Esophagus squamous epithelium (tissue), 5 donors: ENCODE measurements at places on chromosomes 7 and 10.

DNA sequence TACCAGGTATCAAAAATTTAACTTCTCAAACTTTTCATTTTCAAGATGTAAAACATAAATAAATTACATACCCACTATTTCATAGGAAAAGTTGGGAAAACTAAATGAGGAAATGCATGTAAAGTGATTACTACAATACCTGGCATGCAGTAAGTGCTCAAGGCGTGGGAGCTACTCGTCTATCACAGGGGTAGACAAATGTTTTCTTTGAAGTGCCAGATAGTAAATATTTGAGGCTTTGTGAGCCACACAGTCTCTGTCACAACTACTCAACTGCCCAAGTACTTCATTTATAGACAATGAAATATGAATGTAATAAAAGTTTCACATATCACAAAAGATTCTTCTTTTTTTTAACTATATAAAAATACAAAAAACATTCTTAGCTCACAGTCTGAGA, 96.4 kb upstream of the PCGF5 start:
- no peaks in the 10 kb centered on the region for H3K4me1 ChIP-seq
- H3K4me3 ChIP-seq, result no peak overlapping the region
- no peaks in the 10 kb centered on the region for H3K27me3 ChIP-seq
- no peak overlapping the region for H3K27ac ChIP-seq
- H3K36me3 ChIP-seq, result no peaks in the 10 kb centered on the region

GRCh38 chr7:102318482-102318971, 31.9 kb downstream of the SH2B2 start:
- DNase-seq, result no peak
- H3K4me1 ChIP-seq, result no peaks in the 10 kb centered on the region
- H3K27ac ChIP-seq, result no peak overlapping the region
- no peaks in the 10 kb centered on the region for H3K36me3 ChIP-seq
- H3K27me3 ChIP-seq, result no peaks in the 10 kb centered on the region

GRCh38 chr10:46515366-46515765, 41.1 kb downstream of the GPRIN2 start:
- no peak for DNase-seq
- H3K27me3 ChIP-seq, result peaks cover 6% of the 10 kb centered on the region
- no peak overlapping the region for H3K27ac ChIP-seq
- H3K4me1 ChIP-seq, result no peaks in the 10 kb centered on the region
- H3K4me3 ChIP-seq, result no peak overlapping the region
- H3K36me3 ChIP-seq, result no peaks in the 10 kb centered on the region

DNA sequence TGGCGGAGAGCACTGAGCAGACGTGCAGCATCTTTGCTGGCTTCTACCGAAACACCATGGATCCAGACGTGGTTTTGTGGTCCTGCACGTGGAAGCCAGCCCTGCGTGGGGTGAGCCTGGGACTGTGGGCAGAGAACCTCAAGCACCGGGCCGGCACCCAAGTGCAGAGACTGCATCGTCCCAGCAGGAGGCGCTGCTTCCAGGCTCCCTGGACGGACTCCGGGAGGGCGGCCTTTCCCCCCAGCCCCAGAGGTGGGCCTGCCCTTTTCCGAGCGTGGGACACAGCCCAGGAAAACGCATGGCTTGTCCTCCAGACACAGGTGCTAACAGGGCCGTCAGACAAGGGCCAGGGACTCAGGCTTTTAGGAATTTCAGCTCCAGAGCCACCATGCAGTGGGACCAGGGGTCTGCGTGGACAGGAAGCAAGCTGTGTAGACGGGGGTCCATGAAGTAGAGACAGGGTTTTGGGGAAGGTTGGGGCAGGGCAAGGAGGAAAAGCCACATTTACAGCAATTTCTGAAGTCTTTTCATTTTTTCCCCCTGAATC, 303.9 kb downstream of the WDR37 start:
- no peaks in the 10 kb centered on the region for H3K4me1 ChIP-seq
- H3K4me3 ChIP-seq, result no peak overlapping the region
- peak overlapping the region; percentile 27 for H3K27ac ChIP-seq
- DNase-seq, result no peak
- H3K36me3 ChIP-seq, result no peaks in the 10 kb centered on the region

DNA sequence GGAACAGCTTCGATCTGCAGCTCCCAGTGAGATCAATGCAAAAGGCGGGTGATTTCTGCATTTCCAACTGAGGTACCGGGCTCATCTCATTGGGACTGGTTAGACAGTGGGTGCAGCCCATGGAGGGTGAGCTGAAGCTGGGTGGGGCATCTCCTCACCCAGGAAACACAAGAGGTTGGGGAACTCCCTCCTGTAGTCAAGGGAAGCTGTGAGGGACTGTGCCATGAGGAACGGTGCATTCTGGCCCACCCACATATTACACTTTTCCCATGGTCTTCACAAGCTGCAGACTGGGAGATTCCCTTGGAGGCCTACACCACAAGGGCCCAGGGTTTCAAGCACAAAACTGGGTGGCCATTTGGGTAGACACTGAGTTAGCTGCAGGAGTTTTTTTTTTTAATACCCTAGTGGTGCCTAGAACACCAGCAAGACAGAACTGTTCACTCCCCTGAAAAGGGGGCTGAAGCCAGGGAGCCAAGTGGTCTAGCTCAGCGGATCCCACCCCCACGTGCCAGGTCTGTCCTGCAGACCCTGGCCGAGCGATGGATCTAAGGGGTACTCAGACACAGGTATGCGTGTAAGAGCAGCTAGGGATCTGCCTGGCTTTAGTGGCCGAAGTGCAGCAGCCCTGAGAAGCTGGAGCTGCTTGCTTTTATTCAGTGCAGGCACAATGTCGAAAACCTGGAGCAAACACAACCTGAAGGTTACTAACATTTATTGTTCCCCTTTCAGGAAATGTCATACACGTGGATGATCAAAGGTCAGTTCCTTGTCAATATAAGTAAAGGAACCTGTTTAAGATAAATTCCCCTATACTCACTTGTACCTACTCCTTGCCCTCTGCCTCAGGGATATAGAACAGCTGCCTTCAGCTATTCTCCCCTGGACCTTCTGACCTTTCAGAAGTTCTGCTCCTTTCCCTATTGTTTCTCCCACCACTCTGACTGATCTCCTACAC, 3.1 kb upstream of the SAMD9 start:
- H3K27ac ChIP-seq, result no peak overlapping the region
- H3K4me1 ChIP-seq, result peaks cover 7% of the 10 kb centered on the region
- no peaks in the 10 kb centered on the region for H3K27me3 ChIP-seq
- H3K36me3 ChIP-seq, result no peaks in the 10 kb centered on the region

- no peak overlapping the region for H3K27ac ChIP-seq
- no peaks in the 10 kb centered on the region for H3K4me1 ChIP-seq
- H3K27me3 ChIP-seq, result no peaks in the 10 kb centered on the region
- DNase-seq, result no peak
- H3K36me3 ChIP-seq, result no peaks in the 10 kb centered on the region
- no peak overlapping the region for H3K4me3 ChIP-seq
Observed at GRCh38 chr10:35912615-35913569, 270.8 kb upstream of the FZD8 start.

- H3K4me1 ChIP-seq, result peaks cover 10% of the 10 kb centered on the region
- no peak overlapping the region for H3K4me3 ChIP-seq
- no peak for DNase-seq
- H3K27ac ChIP-seq, result no peak overlapping the region
Observed at GRCh38 chr7:128948312-128948973, 10.7 kb downstream of the IRF5 start.

DNA sequence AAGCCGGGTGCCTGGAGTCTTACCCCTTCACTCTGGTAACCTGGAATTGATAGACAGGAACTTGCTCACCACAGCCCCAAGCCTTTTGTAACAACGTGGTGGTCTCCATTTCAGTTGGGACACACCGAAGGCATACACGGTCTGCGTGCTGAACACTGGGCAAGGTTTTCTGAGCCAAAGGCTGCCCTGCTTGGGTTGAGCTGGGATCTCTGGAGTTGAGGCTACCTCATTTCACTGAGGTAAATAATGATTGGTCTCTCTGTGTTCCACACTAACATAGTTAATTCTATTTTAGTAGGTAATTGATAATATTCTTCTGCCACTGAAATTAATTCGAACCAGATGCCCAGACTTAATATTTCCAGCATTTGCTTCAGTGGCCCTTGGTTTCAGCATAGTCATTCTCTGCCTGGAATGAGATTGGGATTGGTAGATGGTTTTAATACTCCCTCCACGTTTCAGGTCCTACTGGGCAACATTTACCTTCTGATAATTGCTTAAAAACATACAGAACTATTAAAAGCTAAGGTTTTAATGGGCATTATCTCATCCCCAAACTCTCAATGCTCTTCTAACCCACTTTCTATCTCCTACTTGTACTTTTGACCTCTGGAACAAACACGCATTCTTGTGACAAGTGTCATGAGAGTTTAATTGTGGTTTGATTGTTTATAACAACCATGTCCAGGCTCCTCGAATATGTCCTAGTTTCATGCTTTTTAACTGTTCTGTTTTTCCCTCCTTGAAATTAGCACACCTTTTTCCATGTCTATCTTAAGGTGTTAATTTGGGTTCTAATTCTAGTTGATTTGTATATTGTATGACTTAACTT, 202.3 kb upstream of the KLF6 start:
- DNase-seq, result no peak
- no peaks in the 10 kb centered on the region for H3K27me3 ChIP-seq
- H3K4me3 ChIP-seq, result no peak overlapping the region
- no peaks in the 10 kb centered on the region for H3K4me1 ChIP-seq
- H3K36me3 ChIP-seq, result no peaks in the 10 kb centered on the region
- no peak overlapping the region for H3K27ac ChIP-seq

GRCh38 chr10:101441541-101442455, 87.8 kb downstream of the BTRC start:
- no peak overlapping the region for H3K4me3 ChIP-seq
- H3K27ac ChIP-seq, result no peak overlapping the region
- no peaks in the 10 kb centered on the region for H3K36me3 ChIP-seq
- peaks cover 3% of the 10 kb centered on the region for H3K4me1 ChIP-seq
- DNase-seq, result no peak

- H3K27ac ChIP-seq, result no peak overlapping the region
- no peak overlapping the region for H3K4me3 ChIP-seq
- no peaks in the 10 kb centered on the region for H3K36me3 ChIP-seq
- DNase-seq, result no peak
Observed at GRCh38 chr7:127731431-127732080, 79.6 kb downstream of the SND1 start.

DNA sequence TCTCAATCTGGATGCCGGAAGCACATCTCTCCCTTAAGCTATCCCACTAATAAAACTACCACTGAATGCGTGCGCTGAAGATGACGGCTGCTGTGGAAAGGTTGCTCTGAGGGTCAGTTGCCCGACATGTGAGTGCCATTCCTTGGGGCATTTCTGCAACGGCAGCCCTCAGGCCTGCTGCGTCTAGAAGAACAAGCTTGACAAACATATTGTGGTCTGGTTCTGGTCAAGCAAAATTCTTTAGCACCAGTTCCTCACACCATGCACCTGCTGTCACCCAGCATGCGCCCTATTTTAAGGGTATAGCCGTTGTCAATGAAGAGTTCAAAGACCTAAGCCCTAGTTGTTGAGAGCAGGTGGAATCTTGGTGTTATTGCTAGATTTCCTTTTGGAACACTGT, 184.2 kb downstream of the SRPK2 start:
- no peak overlapping the region for H3K27ac ChIP-seq
- H3K27me3 ChIP-seq, result no peaks in the 10 kb centered on the region
- DNase-seq, result no peak
- H3K4me3 ChIP-seq, result no peak overlapping the region

GRCh38 chr7:12623223-12623622, 52.7 kb downstream of the SCIN start:
- no peak overlapping the region for H3K27ac ChIP-seq
- no peaks in the 10 kb centered on the region for H3K36me3 ChIP-seq
- H3K4me1 ChIP-seq, result peaks cover 4% of the 10 kb centered on the region
- DNase-seq, result no peak
- H3K4me3 ChIP-seq, result no peak overlapping the region

GRCh38 chr10:122285506-122286444, 14.7 kb downstream of the BTBD16 start:
- DNase-seq, result no peak
- no peak overlapping the region for H3K27ac ChIP-seq
- H3K36me3 ChIP-seq, result no peaks in the 10 kb centered on the region
